ENCODE measurements at places on chromosomes 5 and 9.

DNA sequence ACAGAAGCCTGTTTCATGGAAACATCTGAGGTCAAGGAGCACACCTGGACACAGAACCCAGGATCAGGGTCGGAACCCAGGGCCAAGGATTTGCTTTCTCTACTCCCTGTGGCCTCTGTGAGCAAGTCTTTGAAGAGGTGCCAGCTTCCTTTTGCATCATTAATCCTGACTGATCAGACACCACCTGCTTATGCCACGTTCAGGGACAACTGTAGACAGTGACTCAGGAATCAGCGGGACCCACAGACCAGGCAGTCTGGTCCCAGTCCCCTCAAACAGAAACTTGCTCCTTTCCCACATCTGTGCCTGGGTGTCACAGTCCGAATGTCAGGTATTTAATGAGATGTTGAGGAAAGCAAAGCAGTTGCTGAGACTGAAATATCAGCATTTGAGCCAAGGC, 154.8 kb downstream of the SGCD start:
- no peak for DNase-seq

- no peak for DNase-seq
Observed at GRCh38 chr5:55173687-55174230, 782 bp upstream of the CDC20B start.

DNA sequence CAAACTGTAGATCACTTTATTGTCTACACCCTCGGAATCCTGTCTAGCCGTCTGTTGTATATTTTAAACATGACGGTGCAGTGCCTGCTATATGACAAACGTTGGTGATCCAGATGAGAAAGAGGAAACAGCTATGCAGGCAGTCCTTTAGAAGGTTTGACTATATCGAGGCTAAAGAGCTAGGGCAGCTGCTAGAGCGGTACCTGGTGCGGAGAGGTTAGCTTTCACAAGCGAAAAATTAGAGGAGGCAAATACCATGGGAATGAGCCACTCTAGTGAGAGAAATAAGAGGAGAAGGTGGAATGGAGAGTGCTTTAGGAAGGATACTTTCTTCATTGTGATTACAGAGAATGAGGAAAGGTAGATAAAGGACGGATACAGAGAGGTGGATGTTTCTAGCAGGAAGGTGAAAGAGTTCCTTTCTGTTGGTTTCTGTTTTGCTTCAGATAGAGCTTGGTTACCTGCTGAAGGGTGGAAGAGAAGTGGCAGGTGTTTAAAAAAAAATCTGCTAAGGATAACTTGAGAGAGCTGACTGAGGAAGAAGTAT, 959 bp upstream of the FBXL17 start:
- DNase-seq = no peak

- no peak for DNase-seq
Observed at GRCh38 chr5:15746833-15747232, 246.9 kb downstream of the FBXL7 start.

- no peak for DNase-seq
Observed at GRCh38 chr5:37966291-37966690, 126.5 kb upstream of the GDNF start.

- no peak for DNase-seq
Observed at GRCh38 chr9:5566054-5566618, 55.8 kb downstream of the PDCD1LG2 start.

DNA sequence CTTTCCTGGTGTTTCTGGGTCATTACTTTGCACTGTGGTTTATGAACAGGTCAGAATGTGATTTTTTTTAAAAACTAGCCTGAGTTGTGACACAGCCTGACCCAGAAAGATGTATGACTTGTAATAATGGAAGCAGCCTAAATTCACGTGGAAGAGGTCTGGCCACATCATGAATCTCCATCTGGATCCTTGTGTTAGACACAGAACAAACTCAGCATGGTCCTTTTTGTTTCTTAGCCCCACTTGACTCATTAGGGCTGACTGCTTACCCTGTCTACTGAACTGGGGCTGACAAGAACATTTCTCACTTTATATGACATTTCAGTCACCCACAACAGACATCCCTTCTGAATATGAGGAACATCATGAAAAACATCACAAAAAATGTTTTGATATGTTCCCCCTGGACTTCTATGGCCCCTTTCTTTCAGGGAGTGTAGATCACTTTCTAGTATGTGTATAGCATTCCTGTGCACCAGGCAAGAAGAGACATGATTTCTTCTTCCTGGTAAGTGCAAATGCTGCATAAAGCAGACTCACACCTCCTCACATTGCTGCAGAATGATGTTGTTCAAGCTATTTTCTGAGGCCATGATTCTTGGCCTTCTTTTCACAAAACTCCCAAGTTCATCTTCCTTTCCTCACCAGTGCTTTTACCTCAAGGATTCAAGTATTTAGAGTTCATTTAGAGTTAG, 52.3 kb downstream of the ZNF622 start:
- DNase-seq = no peak

DNA sequence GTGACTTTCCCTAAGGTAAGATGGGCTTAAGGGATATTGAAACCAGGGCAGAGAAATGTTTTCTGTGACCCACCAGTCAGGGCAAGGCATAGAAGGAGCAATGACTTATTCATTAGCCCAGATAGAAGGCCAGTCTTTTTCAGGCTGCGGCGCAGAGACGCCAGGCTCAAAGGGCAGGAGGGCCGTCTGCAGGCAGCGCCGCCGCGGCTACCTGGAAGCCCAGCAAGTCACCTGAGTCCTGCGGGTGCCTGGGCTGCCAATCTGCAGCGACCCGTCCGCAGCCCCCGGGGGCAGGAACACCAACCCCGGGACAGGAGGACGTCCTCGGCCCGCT, 322 bp upstream of the SH3GL2 start:
- no peak for DNase-seq

GRCh38 chr5:99019812-99020697, 91.2 kb upstream of the CHD1 start:
- no peak for DNase-seq

DNA sequence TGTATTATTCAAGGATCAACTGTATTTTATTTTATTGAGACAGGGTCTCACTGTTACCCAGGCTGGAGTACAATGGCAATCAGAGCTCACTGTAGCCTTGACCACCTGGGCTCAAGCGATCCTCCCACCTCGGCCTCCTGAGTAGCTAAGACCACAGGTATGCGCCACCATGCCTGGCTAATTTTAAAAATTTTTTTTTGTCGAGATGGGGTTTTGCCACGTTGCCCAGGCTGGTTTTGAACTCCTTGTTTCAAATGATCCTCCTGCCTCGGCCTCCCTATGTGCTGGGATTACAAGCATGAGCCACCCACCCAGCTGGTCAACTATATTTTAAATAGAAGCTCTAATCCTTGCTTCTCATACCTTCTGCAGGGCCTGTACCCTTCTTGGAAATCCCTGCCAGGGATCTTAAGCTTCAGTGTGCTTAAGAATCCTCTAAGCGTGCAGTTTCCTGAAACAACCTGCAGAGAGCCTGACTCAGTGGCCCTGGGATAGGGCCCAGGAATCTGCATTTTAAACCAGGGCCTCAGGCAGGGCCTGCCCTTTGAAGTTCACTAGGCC, 2.9 kb downstream of the AKNA start:
- no peak for DNase-seq

DNA sequence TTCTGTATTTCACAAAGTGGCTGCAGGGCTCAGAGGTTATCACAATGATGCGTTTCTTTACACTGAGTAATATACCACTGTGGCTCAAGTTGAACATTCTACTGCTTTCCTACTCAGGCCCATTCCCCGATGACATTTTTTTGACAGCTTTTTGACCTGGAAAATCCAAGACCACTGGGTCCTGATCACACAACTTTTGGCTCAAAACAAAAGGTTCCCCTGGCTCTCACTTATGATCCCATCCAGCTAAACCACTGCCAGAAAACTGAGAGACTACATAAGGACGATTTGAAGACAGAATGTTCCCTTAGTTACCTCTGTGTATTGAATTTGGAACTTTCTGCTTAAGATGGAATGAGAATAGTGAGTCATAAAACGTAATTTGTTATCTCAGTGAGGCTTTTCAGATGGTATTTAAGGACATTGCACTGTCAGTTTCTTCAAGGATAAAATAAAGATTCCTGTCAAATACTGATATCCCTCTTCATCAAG, 78.0 kb upstream of the FBXL7 start:
- DNase-seq = no peak

DNA sequence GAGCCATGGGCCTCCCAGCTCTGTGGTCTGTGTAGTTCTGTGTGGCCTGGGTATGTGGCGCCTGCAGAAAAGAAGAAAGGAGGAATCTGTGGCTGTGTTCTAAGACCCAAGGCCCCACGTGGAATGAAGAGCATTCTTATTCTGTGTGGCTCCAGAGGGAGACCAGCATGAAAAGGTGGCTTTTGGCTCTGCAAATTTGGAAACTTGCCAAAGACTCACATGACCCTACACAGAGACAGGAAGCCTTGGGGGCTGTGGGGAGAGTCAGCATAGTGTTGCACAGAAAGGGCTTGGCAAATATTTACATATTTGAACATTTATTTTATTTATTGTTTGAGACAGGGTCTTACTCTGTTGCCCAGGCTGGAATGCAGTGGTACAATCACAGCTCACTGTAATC, 193.3 kb downstream of the TMEM38B start:
- DNase-seq = no peak

DNA sequence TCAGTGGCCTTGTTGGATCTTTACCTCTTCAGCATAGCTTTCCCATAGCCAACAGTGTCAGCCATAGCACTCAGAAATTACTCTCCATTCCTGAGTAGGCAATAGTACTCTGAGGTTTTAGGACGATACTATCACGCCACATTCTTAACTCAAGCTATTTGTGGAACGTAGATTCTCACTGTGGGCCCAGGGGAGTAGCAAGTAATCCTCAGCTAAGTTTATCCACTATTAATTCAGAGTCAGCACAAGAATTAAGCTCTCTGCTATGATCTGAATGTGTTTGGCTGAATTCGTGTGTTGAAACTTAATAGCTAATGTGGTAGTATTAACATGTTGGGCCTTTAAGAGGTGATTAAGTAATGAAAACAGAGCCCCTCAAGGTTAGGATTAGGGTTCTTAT, 858.8 kb upstream of the NUDT12 start:
- no peak for DNase-seq

GRCh38 chr5:128263357-128263756, 179.8 kb downstream of the SLC12A2 start:
- DNase-seq = no peak

DNA sequence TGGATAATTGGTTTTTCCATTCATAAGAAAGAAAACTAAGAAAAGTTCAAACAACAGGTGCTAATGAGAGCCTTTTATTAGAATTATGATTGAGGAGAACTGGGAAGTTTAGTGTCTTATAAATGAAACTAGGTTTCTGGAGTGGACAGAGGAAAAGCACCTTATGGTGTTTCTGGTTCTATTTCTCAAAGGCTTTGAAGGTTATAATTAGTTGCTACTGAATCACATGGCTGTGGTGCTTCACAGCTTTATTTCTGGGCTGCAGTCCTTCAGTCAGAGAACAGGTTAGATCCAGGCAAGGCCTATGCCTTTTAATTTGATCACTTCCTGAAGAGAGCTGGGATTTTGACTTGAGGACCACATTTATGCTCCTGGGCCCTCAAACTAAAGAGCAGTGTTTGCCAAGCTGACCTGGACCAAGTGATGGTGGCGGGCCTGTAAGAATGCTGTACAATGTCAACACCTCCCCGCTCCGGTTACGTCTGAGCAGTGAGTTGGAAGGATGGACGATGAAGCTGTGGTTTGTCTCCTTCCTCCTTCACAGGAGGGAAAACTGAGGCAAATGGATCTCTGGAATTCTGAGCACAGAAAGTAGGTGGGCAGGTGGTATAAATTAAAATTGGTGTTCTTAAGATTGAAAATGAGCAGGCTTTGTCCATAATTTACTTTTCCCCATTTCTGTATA, 56.0 kb downstream of the ZNF462 start:
- DNase-seq = no peak

GRCh38 chr5:150616506-150616905, 24.0 kb upstream of the SYNPO start:
- no peak for DNase-seq

Data from activated naive CD4-positive, alpha-beta T cell treated with anti-CD3 and anti-CD28 coated beads, Interleukin-2, amount 50 U/mL, for 16 hours (primary cell).